ENCODE measurements at places on chromosomes 2 and 18. TPM values are rescaled to one million over a fixed set of nuclear protein-coding genes. Genes with fewer than 3 reads are reported as not detected.

Gene RAB27B
- 0.91 TPM for total RNA-seq

Gene NOL4
- 1.9 TPM for total RNA-seq

Gene RAB6C
- total RNA-seq: 0.14 TPM

Gene UGT1A5
- not detected for total RNA-seq

Gene CNGA3
- not detected for total RNA-seq

Gene UGT1A1
- total RNA-seq: not detected

Gene TLK1
- total RNA-seq: 50.2 TPM

Gene REEP1
- total RNA-seq: 1.1 TPM

Gene PLGLB1
- total RNA-seq: 0.59 TPM

Gene PTPRN
- total RNA-seq: 88.2 TPM

Gene CKAP2L
- 2.1 TPM for total RNA-seq

Gene TPO
- not detected for total RNA-seq

DNA sequence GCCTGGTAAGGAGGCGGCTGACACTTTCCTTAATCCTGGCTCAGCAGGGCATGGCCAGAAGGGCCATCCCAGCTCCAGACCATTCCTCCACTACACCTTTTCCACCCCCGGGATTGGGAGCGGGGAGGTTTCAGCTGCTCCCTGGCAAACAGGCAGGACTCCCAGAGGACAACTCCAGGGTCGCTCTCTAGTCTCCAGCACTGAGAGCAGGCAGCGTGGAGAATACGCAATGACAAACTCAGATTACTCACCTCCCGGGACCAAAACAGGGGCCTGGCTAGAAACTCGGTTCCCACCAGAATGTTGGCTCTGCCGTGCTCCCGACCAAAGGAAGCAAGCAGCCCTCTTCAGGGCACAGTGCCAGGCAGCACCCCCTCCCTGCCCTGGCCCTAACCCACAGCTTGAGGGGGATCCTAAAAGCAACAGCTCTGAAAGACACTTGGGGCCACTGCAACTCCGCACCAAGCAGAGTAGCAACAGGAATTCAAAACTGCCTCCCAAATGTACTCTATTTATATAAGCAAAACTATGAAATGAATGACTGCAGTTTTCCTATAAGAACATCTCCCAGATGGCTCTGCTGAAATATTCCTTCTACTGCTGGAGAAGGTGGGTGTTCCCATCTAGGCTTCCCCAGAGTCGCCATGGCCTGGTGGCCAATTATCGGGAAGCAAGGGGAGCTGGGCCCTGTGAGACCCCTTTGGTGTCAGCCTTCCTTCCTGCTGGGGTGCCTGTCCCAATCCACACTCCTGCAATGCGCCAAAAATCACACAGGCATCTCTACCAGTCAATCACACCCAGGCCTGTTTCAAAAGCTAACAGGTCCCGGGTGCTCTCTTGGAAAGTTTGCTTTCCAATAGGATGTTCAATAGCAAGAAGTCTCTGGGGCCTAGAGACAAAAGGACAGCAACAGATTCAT, 61.2 kb upstream of the POMC start:
- DNase-seq: no peak

DNA sequence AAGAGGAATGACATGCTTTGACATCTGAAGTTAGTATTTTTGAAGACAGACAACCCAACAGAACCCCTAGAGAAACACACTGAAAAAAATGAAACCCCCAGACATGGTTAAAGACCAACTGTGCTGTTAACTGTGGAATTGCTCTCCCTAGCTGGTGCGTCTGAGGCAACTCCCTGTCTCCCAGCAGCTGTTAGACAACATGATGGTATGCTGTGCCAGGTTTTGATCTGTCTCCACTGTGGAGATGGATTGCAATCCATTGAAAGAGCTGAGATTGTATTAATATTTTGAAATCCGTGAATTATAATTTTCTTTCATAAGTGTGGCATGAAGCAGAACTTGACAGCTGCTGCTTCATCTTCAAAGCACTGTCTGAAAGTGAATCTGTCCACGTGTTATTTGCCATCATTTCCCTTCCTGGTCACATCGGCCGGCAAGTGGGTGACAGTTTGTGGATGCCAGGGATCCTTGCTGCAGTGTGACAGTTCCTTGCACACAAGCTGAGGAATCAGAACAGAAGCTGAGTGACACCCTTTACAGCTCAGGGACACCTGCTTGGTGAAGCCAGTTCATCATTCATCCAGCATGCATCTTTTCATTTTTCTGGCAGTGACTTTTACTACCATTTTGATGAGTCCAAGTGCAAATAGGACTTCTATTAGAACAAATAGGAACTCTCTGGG, 58.2 kb upstream of the ACSL3 start:
- no peak for DNase-seq

DNA sequence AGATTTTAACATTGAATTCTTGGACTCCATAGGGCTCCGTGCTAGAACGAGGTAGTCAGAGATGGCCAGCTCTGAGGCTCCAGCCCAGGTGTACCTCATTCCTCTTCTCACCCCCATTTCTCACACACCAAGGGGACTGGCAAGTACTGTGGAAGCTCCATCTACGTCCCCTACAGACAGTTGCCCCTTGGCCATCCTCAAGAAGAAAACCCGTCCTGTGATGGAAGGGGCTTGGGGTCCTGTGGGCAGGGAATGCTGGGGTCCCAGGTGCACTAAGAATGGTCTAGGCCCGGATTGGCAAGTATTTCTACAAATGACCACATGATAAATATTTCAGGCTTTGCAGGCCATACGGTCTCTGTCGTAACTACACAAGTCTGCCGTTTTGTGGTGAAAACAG, 110.3 kb downstream of the PDCL3 start:
- DNase-seq: no peak

GRCh38 chr2:113007250-113007649, 2.0 kb downstream of the IL36A start:
- DNase-seq: no peak

GRCh38 chr2:75516378-75517360, 44.1 kb downstream of the EVA1A start:
- DNase-seq: peak; percentile 27

GRCh38 chr2:203694191-203694590, 12.2 kb upstream of the CD28 start:
- DNase-seq: no peak

GRCh38 chr2:70340761-70341476, 39.1 kb upstream of the FAM136A start:
- DNase-seq: peak; percentile 12

GRCh38 chr18:58581265-58581664, 47.6 kb downstream of the ALPK2 start:
- DNase-seq: peak; percentile 96

DNA sequence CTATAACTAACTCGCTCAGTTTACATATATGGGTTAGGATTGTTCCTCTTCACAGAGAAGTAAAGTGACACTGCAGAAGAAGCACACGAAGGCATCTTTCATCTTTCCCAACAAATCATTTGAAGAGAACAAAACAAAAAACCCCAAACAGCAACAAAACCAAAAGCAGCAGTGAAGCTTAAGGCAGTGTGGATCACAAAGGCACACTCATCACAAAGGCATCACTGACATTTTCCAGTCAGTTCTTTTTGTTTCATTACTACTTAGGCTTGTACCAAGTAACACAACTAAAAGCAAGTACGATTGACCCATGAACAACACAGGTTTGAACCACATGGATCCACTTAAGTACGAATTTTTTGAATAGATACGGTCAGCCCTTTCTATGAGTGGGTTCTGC, 75.7 kb downstream of the RNF152 start:
- peak; percentile 11 for DNase-seq

GRCh38 chr2:120934574-120935338, 199.1 kb downstream of the GLI2 start:
- peak; percentile 93 for DNase-seq

- DNase-seq: no peak
Observed at GRCh38 chr18:38198526-38198925, 632.9 kb upstream of the CELF4 start.

GRCh38 chr2:118853129-118853640, 5.7 kb upstream of the EN1 start:
- DNase-seq: no peak

DNA sequence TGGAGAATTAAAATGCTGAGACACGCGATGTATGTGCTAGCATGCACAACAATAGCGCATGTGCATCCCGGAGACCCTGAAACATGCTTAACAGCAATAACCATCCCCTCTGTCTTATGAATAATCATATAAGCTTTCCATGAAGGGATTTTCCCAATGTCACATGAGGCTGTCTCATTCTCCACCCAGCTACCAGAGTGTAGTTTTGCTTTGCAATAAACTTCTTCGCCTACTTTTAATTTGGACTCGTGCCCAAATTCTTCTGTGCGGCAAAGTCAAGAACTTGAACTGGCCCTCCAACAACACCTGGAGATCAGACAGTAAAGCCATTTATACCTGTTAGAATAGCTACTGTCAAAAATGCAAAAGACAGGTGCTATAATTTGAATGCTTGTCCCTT, 15.5 kb downstream of the LYG1 start:
- no peak for DNase-seq

GRCh38 chr18:10896851-10897250, 252.5 kb downstream of the PIEZO2 start:
- peak; percentile 15 for DNase-seq

DNA sequence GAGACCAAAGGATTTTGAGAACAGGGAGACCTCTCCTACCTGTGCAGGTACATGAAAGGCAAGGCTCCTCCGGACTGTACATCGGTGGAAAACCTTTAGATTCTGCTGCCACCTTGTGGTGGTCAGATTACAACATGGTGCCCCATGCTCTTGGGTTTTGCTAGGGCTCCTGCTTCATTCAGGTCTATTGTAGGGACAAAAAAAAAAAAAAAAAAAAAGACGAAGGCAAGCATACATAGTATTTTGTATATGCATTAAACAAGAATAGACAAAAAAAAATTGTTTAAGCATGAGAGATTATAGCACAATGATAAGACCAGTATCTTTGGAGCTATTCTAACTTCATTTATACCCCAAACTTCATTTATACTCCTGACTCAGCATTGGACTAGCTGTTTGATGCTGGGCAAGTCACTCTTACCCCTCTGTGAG, 27.4 kb upstream of the SPR start:
- peak; percentile 18 for DNase-seq

DNA sequence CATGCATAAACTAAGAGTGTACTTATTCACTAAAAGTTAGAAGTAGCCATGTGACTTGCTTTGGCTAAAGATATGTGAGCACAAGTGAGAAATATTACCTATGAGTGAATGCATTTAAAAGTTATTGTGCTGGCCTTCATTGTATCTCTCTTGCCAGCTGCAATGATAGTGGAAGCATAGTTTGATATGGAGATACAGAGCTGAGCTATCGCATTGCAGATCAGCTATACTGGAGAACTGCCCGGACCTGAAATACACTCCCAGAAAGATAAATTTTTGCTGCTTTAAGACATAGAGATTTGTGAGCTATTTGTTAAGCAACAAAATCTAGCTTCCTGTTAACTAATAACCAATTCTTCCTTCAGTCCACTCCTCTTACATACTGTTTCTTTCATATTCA, 571.1 kb downstream of the CPS1 start:
- DNase-seq: peak; percentile 48

GRCh38 chr2:51511002-51511401, 479.1 kb upstream of the NRXN1 start:
- DNase-seq: no peak

GRCh38 chr2:134178138-134178877, 75.6 kb upstream of the MGAT5 start:
- peak; percentile 15 for DNase-seq

DNA sequence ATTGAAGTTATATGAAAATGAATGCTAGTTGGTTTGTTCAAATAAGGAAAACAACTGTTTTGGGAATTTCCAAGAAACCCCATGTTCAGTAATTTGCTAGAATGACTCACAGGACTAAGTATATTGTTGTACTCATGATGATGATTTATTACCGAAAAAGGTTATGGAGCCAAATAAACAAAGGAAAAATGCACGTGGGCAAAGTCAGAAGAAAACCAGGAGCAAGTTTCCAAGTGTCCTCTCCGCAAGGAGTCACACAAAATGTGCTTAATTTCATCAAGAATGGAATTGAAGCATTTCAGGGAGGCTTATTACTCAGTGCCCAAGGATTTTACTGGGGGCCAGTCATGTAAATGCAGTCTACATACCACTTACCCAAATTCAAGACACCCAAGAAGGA, 1652.4 kb upstream of the TMEFF2 start:
- peak; percentile 74 for DNase-seq

DNA sequence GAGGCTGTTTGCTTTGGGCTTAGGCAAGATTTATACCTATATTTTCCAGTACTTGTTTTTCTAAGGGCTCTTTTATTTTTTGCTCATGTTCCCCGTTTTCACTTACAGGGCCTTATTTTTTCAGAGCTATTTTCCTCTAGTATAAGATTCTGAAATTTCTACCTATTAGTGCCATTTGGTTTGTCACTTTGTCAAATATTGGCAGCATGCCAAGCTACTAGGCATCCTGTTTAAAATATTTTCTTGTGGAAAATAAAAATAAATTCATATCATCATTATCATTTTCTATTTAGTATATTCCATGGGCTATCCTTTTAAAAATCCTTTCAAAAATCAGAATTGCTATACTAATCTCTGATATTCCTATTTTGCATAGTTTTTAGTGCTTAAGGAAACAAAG, 64.8 kb upstream of the CHST9 start:
- DNase-seq: no peak

DNA sequence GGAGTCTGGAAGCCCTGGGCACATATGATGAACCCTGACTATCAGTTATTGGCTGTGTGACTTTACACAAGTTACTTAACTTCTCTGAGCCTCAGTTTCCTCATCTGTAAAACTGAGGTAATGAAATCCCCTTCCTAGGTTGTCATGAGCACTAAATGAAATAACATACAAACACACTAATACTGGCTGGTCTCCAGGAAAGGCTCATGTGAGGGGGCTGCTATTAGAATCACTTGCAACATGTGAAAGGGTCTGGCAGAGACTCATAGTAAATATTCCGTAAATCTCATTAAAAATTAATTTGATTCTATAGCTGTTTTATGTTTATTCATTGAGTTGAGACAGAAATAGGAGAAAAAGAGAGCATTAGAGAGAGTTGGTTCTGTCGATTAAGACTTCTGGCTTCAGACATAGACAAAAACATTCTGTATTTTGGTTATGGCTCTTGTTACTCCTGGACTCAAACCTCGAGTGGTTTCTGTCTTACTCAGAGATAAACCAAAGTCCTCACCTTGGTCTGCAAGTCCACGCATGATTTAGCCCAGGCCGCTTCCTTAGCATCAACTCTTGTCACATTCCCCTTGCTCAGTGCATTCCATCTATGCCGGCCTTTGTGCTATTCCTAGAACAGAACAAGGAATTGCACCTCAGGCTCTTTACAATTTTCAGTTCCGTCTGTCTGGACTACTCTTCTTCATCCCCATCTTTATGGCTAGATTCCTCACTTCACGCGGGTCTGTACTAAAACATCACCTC, 139.1 kb downstream of the NXPH2 start:
- DNase-seq: peak; percentile 10

- peak; percentile 1 for DNase-seq
Observed at GRCh38 chr2:127776122-127776780, 34.7 kb downstream of the WDR33 start.

DNA sequence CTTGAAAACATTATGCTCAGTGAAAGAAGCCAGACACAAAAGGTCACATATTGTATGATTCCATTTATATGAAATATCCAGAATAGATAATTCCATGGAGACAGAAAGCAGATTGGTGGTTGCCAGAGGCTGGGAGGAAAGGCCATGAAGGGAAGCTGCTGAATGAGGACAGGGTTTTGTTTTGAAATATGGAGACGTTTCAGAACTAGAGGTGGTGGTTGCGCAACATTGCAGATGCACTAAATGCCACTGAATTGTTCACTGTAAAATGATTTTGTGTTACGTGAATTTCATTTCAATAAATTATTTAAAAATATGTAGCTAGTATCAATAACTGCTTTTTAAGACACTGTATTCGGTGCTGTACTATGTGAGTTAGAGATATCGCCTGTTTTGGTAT, 101.7 kb upstream of the ZNF236 start:
- no peak for DNase-seq
